ENCODE measurements at places on chromosomes 6 and 20.

DNA sequence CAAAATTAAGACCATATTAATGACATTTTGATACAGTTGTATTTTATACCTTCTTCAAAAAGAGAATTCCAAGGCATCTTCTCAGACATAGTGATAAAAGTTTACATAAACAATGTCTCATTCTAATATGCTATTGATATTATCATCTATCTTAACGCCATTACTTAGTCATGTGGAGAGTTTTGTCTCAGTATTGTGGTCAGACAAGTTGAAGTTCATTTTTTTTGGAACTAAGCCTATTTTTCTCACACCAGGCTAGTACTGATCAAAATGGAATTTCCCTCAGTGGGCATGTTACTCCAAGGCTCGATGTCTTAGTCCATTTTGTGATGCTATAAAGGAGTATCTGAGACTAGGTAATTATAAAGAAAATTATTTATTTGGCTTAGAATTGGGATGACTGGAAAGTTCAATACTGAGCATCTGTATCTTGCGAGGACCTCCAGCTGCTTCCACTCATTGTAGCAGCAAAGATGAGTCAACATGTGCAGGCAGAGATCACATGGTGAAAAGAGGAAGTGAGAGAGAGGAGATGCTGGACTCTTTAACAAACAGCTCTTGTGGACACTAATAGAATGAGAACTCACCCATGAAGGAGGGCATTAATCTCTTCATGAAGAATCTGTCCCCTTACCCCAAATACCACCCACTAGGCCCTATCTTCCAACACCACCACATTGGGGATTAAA is 825.5 kb upstream of the MANEA start:
- DNase-seq = no peak

GRCh38 chr6:87945966-87946365 is 101.7 kb upstream of the SPACA1 start:
- no peak for DNase-seq

- DNase-seq = no peak
Measured at GRCh38 chr20:11144114-11144950, 470.5 kb upstream of the JAG1 start.

DNA sequence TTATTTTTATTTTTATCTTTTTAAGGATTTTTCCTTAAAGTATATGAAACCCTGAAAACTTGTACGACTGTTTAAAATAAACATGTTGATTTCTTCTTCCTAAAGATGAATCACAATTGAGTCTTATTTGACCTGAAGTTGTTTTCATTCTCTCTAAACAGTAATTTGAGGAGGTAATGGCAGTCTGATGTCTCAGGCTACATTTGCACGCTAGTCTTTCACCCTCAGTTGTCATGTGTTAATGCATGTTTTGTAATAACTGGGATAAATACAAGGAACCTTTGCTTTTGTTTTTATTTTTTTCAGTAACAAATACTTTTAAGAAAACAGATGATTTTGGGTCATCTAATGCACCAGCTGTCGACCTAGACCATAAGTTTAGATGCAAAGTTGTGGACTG is 55.2 kb downstream of the SCAND1 start:
- DNase-seq = no peak

DNA sequence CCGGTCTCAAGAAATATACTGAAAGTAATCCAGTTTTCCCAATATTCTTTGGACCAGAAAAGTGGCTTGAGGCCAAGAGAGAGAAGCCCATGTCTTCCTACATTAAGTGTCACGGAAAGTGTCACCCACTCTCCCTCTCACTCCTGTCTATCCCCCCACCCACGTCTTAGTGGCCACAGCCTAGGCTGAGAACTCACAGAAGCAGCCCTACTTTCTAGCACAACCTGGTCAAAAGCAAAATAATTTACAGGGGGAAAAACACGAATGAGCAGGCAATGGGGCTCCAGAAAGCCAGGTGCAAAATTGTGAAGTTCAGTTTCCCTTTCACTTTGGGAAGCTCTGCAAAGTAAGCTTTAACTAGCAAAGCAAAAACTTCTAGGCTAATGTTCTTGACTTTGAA is 118.0 kb downstream of the OPRM1 start:
- DNase-seq = no peak

DNA sequence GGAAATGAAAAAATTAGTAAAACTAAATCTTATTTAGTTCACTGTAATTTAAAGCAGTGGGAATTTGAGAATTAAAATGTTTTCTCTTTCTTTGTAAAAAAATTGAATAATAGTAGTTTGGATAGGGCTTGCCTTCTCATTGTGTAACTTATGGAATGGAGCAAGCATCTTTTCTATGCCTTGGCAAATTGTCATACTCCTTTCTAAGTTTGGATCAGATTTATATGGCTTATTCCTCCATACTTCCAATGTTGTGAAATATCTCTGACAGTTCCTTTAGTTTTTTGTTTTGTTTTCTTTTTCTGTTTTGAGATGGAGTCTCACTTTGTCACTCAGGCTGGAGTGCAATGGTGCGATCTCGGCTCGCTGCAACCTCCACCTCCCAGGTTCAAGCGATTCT is 176.4 kb downstream of the SAMD5 start:
- no peak for DNase-seq

DNA sequence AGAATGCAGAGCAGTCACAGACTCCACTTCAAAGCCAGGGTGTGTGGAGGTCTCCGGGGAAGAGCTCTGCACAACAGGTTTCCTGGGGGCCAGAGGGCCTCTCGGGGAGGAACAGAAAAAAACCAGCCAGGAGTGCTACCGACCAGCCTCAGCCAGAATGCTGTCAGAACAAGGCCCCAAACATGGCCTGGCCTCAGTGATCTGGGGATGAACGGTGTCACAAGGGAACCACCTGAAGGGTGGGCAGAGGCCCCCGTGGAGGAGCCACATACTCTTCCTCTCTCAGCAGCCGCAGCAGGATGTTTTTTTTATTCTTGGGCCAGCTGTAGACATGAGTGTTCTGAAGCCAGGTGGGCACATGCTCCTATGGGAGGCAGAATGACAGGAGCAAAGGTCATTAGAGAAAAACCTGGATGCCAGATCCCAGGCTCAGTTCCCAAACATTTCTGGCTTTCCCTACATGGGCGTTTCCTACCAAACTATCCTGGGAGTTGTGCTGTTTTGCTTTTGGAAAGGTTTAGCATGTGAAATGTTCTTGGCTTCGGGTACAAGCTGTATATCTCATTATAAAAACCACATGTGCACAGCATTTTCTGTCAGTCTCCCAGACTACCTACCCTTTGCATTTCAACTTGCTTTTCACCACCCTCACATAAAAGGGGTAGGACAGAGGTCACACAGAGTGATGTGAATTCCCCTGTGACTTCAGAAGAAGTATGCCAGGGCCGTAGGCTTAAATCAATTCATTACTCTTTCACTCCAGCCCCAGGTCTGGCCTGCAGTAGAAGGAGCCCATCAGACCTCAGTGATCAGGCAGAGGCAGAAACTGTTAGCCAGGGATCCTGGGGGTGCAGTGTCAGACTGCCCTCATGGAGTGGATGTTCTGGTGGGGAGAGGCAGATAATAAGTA is 46.2 kb downstream of the TRAF3IP2 start:
- DNase-seq = no peak

DNA sequence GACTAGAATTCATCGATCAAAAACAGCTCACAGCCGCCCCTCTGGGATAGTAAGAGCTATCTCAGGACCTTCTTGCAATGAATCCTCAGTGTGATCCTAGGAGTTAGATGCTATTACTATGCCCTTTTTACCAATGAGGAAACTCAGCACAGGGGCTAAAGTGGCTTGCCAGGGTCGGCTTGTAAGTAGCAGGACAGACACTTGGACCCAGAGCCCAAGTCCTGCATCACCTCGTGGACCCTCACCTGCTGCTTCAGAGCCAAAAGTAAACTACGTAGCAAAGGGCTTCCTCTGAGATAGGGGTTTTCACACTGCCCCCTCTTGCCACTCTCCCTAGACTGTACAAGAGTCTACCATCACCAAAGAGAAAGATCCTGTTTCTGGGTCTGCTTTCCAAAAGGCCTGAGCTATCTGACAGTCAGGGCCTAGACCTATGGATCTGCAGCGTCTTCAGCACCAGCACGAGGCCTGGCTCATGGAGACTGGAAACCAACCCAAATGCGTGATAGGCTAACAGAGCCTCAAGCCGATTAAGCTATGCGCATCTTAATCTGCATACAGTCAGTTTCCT is 172.3 kb downstream of the ANKRD60 start:
- DNase-seq = no peak

- no peak for DNase-seq
Measured at GRCh38 chr6:108365478-108365877, 70.6 kb downstream of the AFG1L start.

DNA sequence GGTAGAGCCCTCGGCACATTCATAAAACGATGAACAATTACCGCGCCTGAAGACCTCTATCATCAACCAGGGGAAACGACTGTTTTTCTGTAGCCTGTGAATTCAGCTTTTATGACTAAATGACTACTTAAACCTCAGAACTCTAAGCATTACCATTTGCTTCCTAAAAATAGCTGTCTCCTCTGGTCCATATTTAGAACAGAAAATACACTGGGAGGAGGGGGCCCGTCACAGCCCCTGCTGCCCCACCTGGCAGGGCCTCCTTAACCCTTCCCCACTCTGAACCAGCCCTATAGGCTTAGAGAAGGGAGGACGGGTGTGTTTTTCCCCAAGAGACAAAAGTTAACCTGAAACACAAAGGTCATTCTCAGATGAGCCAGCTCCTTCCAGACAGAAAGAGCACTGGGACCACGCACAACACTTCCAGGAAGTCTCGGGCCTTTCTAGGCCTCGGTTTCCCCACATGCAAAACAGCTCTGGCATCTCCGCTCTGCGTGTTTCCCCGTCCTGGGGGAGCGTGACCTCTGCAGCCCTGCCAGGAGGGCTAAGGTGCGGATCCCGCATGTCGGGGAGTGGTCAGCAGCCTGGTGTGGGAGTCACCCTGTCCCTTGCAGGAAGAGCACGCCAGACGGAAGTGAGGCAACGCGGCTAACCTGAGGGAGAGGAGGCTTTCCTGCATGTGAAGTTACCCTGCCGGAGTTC is 193.9 kb downstream of the DLL1 start:
- DNase-seq = peak; percentile 34

GRCh38 chr6:39084506-39084905 is 30.5 kb downstream of the SAYSD1 start:
- DNase-seq = no peak

GRCh38 chr6:119205911-119206618 is 127.6 kb upstream of the FAM184A start:
- no peak for DNase-seq

DNA sequence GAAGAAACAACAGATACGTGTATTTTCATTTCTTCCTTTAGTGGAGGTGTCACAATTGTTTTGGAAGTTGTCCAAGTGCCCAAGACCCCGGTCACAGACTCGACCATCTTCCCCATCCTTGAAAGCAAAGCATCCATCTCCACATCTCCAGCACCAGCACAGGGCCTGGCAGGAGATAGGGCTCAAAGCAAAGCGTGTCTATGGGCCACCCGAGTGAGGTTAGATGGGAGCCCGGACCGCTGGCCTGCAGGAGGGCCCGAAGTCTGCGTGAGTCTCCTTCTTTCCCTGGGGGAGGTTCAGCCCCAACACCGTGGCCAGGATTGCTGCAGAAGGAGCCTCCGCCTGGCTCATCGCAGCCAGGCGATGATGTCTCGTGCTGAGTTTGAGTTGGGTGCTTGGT is 83.5 kb upstream of the SULF2 start:
- DNase-seq = peak; percentile 72

DNA sequence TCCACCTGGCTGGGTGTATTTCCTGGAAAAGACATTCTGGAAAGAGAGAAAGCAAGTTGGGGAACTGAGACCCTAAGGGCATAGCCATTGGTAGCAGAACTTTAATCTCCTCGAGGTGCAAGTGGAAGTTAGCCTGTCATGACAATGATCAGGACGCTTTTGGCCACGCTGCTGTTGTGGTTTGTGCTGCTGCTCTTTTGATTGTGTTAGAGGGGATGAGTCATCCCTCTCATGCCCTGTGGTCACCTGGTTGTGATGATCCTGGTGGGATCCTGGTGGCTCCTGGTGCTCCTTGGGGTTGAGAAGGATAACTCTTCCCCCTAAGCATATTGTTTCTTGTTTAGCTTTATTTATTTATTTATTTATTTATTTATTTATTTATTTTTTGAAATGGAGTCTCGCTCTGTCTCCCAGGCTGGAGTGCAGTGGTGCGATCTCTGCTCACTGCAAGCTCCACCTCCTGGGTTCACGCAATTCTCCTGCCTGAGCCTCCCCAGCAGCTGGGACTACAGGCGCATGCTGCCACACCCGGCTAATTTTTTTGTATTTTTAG is 350.3 kb downstream of the KIF16B start:
- no peak for DNase-seq

DNA sequence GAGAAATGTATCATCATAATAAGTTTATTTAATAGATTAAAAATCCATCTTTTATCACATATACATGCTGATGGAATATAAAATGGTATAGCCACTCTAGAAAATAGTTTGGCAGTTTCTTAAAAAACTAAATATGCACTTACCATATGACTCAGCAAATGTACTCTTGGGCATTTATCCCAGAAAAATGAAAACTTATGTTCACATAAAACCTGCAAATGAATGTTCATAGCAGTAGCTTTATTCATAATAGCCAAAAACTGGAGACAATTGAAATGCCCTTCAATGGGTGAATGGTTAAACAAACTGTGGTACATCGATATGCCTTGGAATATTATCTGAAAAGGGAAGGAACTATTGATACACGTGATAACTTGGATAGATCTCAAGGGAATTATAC is 6.4 kb upstream of the NCOA7 start:
- no peak for DNase-seq

- DNase-seq = no peak
Measured at GRCh38 chr6:79404677-79405076, 132.6 kb downstream of the LCA5 start.

GRCh38 chr6:88232753-88233152 is 66.6 kb upstream of the CNR1 start:
- DNase-seq = no peak

DNA sequence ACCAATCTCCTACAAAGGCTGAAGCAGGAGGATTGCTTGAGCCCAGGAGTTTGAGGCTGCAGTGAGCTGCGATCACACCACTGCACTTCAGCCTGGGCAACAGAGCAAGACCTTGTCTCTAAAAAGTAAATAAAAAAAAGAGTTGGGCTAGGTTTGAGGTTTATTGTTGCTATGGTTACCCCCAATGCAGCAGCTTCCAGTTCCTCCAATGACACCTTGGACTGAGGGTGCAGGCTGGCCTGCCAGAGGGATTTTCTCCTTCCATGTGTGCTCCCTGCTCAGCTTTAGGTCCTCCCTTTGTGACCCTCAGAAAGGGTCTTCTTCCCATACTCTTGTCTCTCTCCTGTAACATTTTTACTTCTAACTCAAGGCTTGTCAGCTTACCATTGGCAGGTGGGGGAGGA is 10.6 kb upstream of the TBC1D20 start:
- DNase-seq = no peak
